ENCODE measurements at places on chromosomes 1 and 21.

- no peak for DNase-seq
Observed at GRCh38 chr21:29448766-29449165, 150.0 kb downstream of the BACH1 start.

GRCh38 chr21:10425856-10426255 is 95.5 kb upstream of the TPTE start:
- no peak for DNase-seq

DNA sequence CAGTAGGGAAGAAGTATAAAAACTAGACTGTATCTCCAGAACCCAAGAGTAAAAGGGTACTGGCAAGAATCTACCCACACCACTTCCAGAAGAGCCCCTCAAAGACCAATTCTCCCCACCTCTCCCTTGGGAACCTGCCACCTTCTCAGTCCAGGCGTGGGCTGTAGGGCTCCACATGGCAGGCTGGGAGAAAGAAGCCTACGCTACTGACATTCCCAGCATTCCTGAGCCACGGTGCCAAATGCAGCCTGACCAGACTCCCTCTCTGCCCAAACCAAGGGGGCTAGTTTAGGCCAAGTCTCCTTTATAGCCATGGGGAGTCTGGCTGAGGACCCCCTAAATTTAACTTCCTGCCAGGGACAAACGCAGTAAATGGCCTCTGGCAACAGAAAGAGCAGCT is 2.0 kb downstream of the UBE2Q1 start:
- no peak for DNase-seq

- no peak for DNase-seq
Observed at GRCh38 chr1:169509354-169509753, 23.6 kb upstream of the SLC19A2 start.

GRCh38 chr1:1037366-1038327 is 17.7 kb downstream of the AGRN start:
- no peak for DNase-seq

GRCh38 chr1:40371707-40372258 is 1.7 kb upstream of the SMAP2 start:
- no peak for DNase-seq

- peak; percentile 67 for DNase-seq
Observed at GRCh38 chr1:181062836-181063428, 25.6 kb upstream of the IER5 start.

- no peak for DNase-seq
Observed at GRCh38 chr1:152313970-152314369, 11.1 kb downstream of the FLG start.

DNA sequence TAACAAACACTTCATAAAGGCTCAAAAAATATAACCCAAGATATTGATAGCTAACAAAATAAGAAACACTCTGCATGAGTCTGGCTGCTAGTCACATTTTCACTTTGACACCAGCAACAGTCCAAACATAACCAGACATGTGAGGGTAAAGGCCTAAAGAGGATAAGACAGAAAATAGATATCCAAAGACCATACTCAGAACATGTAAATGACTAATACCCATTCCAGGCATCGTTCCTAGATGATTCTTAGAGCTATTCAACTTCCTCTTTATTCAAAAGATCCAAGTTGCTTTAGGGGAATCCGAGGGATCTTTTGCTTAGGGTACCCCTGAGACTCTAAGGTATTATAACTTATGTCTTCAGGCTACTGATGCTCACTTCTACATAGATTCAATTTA is 5.1 kb downstream of the COL24A1 start:
- DNase-seq, result peak; percentile 21

DNA sequence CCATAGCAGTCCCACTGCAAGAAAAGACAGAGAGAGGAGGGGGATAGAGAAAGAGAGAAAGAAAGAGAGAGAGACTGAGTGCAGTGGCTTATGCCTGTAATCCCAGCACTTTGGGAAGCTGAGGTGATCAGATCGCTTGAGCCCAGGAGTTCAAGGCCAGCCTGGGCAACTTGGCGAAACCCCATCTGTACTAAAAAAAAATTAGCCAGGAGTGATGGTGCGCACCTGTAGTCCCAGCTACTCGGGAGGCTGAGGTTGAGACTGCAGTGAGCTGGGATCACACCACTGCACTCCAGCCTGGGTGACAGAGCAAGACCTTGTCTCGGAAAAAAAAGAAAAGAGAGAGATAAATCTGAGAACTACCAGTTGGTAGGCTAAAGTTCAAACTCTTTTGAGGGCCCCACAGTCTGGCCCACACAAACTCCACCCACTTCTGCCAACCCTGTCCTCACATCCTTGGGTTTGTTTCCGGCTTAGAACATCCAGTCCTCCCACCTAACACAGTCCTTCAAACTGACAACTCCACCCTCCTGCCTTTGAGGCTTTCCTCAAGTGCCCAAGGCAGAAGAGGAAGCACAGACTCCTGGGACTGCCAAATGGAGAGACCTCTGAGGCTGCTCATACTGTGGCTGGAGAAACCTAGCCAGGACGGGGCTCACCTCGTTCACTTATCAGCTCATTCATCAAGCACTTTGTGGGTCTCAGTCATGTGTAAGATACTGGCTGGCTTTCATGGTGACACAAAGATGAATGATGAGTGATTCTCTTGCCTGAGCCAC is 20.1 kb downstream of the TFAP2E start:
- DNase-seq, result no peak

DNA sequence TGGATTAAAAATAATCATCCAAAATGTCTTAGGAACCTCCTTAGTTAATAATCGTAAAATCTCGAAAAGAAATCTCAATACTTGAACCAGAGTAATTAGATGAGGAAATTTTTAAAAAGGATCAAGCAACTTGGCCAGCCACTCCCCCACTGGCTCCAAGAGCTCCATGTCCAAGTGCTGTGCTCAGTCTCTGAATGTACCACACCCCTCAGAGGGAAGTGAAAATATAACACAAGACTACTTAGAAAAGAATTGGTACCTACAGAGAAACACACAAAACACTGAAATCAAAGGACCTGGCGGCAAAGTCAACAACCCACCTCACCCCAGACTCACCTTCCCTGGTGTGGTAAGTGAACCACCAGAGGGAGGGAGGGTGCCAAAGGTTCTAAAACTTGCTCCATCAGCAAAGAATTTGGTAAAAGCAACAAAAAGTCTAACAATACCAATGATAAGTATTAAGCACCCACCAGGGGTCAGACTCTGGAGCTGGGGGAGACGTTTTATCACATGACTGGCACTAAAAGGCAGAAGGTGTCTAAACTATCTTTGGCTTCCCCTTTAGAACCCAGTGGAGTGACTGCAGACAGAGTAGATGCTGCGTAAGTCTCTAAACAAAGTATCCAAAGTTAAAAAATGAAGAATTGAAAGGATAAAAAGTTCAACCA is 14.0 kb downstream of the LBR start:
- DNase-seq, result no peak

DNA sequence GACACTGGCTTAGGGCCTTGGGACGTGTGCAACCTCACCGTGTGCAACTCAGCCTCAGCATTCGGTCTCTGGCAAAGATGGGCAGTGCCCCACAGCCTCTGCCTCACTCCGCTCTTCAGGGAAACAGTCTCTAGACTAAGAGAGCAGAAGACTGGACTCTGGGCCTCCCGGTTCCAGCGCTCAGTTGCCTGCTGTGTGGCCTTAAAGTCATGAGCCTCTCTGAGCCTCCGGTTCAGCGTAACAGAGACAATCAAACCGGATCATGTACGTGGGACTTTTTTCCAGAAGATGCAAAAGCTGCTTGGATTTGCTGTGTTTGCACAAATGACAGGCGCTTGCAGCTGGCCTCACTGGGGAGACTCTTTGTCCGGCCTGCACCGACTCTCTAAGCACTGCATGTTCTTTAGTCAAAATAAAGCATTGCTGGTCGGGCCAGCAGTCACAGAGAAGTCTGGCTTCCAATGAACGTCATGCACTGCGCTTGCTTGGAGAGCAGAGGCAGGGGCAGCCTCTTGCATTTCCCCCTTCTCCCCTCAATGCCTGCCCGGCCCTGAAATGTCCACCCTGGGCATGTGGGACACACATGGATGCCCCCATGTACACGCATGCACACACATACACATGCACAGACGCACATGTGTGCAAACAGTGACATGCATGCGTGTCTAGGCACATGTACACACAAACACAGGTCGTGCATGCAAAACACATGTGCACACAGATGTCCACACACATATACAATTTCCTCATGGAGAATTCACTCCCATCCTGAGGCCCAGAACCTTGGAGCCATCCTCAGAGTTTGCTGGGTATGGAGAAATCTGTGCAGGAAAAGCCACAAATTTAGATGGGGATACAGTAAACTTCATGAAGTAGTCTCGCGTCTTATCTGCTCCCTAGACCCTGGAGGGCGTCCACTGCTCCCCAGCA is 152.4 kb downstream of the PRDM16 start:
- no peak for DNase-seq

DNA sequence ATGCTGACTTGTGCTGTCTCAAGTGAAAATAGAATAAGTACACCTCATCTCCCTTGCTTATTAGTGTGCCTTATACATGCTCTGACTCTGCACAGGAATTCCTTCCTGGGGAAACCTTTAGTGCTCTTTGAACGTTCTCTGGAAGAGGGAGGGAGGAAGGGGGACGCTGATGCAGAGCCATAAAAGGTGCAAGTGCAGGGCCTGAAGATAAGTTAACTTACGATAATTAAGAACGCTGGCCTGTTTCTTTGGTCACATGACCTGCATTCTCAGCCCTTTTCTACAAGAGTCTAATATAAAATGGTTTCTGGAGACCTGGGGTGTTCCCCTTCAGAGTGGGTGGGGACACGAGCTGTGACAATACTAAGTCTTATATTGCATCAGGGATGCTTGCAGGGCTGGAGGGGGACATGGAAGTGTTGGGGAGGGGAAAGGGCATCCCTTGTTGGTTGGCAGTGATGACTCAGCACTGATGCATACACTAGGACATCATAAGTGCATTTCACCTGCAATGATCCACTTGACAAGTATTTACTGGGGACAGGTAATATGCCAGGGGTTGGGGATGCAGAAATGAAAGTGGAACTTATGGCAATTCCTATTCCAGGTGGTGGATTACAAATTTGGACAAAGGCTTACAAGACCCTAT is 26.3 kb upstream of the KIAA0040 start:
- no peak for DNase-seq

DNA sequence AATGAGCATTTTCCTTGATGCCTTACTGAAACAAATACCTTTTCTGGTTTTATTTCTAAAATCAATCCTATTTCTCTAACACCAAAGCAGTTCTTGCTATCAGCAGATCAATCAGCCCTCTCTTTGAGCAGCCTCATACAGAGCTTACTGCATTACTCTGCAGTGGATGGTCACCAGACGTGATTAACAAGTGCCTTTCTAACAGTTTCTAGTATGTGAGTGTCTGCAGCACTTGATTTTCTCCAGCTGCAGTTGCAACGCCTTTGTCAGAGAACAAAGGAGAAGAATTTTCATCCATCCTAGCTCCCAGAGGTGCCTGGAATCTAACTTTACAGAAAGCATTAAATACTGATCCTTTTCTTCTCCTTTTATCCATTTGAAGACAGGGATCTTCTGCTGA is 177.3 kb upstream of the SGIP1 start:
- DNase-seq, result no peak

DNA sequence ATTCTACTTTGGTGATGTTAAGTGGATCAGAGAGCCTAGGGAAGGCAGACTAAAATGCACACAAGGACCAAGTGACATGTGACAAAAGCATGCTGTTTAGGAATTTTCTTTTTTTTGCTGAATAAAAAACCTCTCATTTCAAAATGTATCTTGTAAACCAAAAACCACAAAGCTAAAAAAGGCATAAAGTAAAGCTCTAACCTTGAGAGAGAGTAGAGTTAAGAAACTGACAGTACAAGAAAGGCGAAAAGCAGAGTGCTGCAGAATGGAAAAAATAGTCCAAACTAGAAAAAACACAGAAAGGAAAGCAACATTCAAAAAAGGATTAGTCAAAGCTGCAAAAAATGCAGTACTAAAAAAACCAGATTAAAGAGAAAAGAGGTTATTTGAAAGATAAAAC is 76.5 kb downstream of the EPS15 start:
- no peak for DNase-seq

DNA sequence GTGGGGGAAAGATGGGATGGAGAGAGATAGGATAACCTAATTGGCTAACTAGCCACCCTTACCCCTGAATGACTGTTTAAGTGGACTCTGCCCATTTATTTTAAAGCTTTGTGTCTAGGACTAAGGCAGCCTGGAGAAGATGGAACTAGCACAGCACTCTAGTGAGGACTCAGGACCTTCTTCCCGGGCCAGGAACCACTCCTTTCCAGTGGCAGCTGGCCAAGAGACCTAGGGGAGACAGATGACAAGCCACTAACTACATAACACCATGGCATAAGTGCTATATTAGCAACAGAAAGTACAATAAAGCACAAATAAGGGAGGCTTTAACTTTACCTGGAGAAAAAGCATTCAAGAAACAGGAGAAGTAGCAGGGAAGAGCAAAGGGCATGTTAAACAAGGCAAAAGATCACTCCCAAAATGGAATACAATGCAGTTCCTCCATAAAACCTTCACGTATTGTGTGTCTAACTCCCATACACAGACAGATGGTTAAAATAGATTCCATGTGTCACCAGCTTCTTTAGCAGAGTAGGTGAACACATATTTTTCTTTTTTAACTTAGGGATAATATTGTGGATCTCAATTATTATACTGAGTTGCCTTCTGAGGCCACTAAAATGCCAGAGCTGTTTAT is 20.6 kb downstream of the CLCA1 start:
- no peak for DNase-seq

- DNase-seq, result no peak
Observed at GRCh38 chr1:93531193-93531592, 83.3 kb downstream of the FNBP1L start.

GRCh38 chr1:65175171-65176055 is 27.4 kb downstream of the AK4 start:
- DNase-seq, result no peak

- DNase-seq, result no peak
Observed at GRCh38 chr1:231887866-231888265, 261.3 kb downstream of the DISC1 start.

DNA sequence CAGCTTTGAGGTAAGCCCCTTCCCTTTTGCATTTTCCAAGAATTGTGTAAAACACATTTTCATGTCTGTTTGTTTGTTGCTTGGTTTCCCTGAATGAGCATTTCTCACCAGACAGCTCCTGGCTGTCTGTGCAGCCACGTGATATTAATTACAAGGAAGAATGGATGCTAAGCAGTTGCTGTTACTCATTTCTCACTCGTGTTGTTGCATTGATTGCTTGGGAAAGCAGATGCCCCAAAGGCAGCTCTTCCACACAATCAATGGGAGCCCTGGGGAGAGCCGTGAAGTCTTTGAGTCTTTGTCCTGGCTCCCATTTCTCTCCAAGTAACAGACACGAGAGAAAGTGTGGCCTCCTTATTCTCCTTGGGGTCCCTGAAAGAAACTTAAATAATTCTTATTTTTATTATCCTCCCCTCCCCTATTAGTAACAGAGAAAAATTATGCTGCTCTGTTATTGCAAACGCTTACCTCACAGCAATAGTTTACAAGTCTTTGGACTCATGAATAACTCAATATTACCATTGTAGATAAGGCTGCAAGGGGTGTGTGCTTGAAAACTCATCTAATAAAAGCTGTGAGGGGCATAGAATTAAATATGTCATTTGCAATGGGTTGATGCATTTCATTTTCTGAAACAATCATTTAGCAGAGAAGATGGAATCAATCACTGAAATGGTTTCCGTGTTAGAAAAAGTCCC is 127.7 kb upstream of the CAMK1G start:
- no peak for DNase-seq

All from AG09309 (cell line).